ENCODE measurements at places on chromosomes 3 and 15.

DNA sequence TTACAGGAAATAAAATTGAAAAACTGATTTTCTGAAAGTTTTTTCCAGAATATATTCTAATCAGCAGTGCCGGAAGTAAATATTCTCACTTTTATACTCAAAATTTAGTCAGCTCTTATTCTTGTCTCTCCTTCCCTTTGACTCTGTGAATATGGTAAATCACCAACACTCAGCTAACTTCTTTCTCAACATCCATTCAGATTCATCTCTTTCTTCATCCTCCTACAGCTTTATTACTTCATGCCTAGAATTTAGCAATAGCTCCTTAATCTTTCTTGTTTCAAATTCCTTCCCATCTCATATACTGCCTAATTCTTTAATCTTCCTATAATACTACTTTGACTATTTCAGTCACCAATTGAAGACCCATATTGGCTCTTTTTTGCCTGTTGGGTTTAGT is 67.9 kb downstream of the FGF7 start:
- no peak for DNase-seq

GRCh38 chr3:129014148-129014547 is 13.0 kb downstream of the EFCC1 start:
- DNase-seq = no peak

- DNase-seq = no peak
These were observed 4.4 kb upstream of the ATOSA start for GRCh38 chr15:52683580-52683979.

- no peak for DNase-seq
These were observed 30.6 kb upstream of the RASA2 start for GRCh38 chr3:141456301-141456625.

DNA sequence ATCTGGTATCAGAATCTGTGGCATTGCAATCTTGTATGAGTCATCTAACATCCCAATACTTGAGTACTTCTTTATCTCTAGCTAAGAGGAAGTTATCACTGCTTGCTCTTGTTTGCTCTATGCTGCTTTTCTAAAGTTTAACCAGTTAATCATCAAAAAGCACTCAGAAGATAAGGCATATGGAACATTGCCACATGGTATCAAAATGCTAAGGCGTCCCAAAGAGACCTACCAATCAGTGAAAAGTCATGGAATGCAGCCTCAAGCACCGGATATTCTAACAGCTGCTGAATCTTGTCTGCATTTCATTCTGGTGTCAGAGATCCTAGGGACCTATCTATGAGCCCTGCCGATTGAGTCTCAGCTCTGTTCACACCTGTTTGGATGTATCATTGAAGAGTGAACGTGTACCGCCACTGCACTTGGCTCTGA is 192.8 kb downstream of the ARPP21 start:
- DNase-seq = no peak

GRCh38 chr15:64209680-64210334 is 47.0 kb upstream of the PPIB start:
- peak; percentile 48 for DNase-seq

GRCh38 chr3:144989807-144990206 is 1018.2 kb downstream of the DIPK2A start:
- DNase-seq = no peak

- DNase-seq = peak; percentile 39
These were observed 21.4 kb upstream of the LIPC start for GRCh38 chr15:58410353-58410752.

- no peak for DNase-seq
These were observed 60.7 kb downstream of the IMPG2 start for GRCh38 chr3:101259485-101260341.

DNA sequence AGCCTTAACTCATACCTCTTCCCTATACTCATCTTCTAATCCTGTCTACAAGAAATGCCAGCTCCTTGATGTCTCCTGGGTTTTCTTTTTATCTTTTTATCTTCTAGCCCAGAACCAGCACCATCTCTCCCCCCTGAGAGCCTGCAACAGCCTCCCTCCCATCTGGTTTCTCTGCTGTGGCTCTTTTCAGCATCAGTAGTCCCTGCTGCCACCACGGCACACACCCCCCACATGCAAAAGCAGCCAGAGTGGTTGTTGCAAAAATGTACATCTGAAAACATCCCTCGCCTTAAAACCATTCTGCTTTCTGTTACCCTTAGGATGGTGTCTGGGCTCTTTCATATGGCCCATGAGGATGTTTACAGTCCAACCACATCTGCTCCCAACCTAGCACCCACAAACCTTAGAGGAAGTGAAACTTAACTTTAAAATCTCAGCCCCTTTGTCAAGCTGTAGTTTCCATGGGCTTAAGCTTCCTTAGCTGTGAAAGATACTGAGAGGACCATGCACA is 775 bp downstream of the TTC21A start:
- DNase-seq = peak; percentile 68

DNA sequence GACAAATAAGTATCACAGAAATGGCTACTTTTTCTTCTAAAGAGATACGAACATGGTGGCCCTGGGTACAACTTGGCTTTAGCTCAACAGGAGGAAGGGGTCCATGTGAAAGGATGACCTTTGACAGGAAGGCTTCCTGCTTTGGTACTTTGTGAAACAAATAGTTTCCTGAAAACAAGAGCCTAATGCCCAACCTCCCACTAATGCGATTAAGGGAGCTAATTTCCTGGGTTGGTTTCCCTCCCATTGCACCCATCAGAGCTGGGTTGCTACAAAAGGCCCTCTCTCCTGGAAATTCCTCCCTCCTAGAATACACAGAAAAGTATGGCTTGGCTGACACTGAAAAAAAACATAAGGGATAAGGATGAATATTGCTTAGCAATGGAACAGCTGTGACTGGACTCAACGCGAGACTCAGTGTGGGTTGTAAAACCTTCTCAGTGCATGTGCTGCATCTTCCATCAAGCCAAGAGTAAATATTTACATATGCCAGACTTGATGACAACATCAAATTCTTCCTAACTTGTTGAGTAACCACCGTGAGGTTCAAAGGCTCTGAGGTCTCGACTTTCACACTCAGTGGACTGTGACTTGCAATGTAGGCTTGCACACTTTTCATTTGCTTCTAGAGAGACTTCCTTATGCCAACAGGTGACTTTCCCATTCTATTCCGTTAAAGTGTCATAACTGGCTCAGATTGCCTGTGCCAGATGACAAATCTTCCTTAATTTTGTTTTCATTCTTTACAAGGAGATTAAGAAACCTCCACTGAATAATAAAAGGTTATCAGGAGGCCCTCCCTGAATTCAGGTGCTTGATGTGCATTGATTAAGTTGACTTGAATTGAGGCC is 60.1 kb downstream of the ADAMTS9 start:
- no peak for DNase-seq

DNA sequence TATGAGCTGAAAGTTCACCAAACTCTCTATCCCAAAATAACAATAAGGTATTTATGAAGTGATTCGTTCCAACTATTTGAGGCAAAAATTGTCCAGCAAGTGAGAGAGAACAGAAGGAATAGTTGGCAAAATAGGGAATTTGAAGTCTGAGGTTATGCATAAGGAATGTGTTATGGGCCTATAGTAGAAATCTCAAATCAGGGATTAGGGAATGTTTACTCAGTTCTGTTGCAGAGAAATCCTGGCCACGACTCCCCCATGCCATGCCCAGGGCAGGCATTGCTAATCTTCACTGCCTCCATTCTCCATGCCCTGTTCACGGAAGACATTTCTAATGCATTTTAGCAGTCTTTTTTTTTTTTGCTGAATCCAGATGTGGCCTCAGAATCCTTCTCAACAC is 58.6 kb downstream of the FLNB start:
- DNase-seq = no peak

GRCh38 chr15:91271565-91272153 is 171.6 kb downstream of the SV2B start:
- DNase-seq = peak; percentile 72

GRCh38 chr3:47250309-47251060 is 32.1 kb downstream of the KIF9 start:
- DNase-seq = no peak

DNA sequence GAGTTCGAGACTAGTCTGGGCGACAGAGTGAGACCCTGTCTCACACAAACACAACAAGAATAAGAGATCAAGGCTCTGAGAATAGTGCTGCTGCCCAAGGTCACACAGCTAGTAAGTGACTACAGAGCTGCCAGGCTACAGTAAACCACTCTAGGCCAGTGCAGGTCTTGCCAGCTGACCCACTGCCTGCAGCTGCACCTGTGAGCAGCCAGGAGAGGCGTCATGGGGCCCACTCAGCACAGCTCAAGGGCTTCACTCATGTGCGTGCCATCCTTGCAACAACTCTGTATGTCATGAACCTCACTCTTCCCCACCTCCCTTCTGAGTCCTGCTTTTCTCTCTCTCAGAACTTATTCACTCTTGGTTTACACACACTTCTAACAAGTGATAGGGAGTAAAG is 176.7 kb downstream of the SMAD6 start:
- no peak for DNase-seq

- no peak for DNase-seq
These were observed 52.2 kb upstream of the PCSK6 start for GRCh38 chr15:101541501-101542292.

- DNase-seq = no peak
These were observed 94.5 kb downstream of the FNDC3B start for GRCh38 chr3:172133838-172134237.

DNA sequence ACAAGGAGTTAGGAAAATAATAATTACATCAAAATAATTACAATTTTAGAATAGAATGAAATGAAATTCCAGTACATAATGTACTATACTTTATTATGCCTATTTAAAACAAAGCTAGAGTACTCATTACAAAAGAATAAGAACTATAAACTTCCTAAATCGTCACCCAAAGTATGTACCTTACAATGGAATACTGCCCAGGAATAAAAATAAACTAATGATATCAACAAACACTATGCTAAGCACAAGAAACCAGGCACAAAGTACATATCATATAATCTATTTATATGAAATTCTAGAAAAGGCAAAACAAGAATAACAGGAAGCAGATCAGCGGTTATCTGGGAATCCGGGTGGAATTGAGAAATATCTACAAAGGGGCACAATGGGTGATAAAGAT is 84.7 kb downstream of the MYO9A start:
- DNase-seq = no peak

DNA sequence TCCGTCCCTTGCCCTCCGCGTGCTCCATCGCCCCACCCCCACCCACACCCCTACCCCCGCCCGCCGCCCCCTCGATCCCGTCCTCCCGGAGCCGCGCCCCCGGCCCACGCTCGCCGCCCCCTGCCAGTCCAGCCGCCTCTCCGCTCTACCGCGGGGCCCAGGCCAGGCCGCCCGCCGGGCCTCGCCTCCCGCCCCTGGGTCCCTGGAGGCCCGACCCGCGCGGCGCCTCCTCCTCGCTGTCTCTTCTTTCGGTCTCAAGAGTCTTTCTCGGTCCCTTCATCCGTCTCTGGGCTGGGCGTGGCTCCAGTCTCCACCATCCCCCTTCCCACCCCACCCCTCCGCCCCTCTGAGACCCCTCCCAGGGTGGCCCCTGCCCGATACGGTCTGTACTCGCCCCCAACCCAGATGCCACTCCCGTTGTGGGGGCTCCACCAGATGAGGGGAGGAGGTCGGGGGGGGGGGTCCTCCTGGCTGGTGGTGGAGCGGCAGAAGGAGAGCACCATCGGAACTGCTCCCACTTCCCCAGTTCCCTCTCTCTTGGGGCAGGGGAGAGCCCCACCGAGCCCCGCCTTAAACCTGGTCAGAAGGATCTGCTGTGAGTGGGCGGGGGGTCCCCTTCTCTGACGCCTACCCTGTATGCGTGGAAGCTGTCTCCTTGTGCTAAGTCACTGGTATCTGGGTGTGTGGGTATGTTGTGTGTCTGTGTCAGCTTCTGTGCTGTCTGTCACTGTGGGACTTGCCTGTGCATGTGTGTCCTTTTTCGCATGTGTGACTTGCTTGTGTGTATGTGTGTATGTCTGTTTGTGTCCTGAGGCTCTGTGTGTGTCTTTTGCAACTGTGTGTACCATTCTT is 1.0 kb downstream of the PRKCD start:
- DNase-seq = no peak

DNA sequence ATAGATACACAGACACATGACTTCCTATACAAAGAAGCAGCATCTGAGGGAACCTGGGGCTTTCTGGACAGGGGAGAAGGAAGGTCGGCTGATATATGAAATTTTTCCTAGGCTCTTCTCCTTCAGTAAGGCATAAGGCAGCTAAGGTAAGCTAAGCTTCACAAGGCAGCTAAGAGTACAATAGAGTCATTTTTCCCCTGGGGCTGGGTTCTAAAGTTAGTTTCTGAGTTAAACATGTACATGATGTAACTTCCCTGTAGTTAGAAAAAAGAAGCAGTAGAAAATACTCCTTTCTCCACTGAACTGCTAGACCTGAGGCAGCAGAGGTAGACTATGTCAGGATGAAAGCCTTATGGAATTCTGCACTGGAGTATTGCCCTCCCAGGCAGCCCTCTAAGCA is 109.6 kb downstream of the PLD1 start:
- no peak for DNase-seq

- no peak for DNase-seq
These were observed 33.2 kb downstream of the ZNF106 start for GRCh38 chr15:42457445-42458442.

- DNase-seq = no peak
These were observed 32.8 kb upstream of the MFSD1 start for GRCh38 chr3:158768881-158769543.

DNA sequence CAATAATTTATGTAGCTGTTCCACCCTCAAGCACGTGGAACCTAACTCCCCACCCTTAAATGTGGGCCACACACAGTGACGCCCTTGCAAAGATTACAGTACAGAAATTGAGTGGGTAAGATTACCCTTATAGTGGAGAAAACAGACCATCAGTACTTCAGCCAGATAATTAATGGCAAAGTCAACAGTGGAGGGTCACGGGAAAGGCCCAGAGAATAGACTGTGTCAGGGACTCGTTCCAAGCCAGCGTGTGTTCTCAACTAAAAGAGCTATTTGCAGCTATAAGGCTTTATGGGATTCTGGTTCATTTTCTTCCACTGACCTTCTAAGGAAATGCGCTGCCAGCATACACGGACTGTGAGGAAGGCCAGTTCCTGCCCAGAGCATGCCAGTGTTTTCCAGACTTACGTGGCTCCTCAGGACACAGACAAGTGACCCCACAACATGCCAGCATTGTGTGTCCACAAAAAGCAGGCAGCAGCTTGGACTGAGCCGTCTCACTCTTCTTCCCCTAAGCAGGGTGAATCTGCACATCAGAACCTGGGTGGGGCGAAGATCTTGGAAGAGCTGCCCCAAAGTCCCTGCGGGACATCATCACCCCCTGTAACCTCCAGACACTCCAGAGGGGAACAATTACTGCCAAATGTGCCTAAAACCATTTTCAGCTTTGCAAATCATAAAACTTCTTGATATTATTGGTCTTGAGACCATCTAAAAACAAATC is 428.5 kb downstream of the OCA2 start:
- DNase-seq = no peak

- DNase-seq = no peak
These were observed 113.6 kb downstream of the NEO1 start for GRCh38 chr15:73165844-73166243.
